Right lung (tissue), 10 donors: ENCODE measurements at places on chromosomes 16 and 17.

DNA sequence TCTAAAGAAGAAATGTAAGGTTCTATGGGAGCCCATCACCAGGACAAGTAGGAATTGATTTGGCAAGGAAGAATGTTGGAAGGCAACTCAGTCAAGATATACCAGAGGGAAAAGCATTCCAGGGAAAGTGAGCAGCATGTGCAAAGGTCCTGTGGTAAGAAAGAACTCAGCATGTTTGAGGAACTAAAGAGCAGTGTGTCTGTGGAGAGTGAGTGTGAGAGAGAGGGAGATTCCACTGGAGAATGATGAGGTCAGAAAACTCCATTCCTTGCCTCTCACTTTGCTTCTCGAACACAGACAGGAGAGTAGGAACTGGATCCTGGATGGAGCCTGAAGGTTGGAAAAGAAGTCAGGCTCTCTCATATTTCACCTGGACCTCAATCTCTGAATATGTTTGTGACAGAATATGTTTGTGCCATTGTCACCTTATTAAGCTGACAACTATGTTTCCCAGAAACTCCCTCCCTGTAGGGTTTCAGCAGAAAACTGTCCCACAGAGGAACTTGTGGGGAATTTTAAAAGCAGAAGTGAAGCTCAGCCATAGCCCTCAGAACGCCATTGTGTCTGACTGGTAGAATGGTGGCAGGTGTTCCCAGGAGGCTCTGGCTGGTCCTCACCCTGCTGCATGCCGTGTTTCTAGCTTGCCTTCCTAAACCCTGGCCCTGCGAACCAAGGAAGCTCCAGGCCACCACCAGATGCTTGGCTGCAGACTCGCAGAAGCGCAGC, 382.4 kb upstream of the XYLT1 start:
- DNase-seq = no peak

GRCh38 chr16:15618392-15618791, 24.6 kb downstream of the MARF1 start:
- no peak for DNase-seq

DNA sequence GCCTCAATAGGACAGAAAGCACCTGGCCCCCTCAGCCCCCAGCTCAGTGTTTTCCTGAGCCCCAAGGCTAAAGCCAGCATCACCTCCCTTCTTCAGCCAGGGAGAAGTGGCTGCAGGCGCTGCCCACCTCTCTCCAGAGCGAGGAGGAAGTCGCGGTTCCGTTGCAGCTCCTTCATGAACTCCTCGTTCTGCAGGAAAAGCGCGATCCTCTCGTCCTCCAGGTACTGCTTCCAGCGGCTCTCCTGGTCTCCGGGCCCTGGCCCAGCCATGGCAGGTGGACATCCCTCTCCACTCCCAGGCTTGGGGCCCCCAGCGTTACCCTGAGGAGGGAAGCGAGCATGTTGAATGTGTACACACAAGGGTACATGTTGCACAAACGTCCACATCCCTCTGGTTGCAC, 22.7 kb upstream of the MRPS23 start:
- no peak for DNase-seq

DNA sequence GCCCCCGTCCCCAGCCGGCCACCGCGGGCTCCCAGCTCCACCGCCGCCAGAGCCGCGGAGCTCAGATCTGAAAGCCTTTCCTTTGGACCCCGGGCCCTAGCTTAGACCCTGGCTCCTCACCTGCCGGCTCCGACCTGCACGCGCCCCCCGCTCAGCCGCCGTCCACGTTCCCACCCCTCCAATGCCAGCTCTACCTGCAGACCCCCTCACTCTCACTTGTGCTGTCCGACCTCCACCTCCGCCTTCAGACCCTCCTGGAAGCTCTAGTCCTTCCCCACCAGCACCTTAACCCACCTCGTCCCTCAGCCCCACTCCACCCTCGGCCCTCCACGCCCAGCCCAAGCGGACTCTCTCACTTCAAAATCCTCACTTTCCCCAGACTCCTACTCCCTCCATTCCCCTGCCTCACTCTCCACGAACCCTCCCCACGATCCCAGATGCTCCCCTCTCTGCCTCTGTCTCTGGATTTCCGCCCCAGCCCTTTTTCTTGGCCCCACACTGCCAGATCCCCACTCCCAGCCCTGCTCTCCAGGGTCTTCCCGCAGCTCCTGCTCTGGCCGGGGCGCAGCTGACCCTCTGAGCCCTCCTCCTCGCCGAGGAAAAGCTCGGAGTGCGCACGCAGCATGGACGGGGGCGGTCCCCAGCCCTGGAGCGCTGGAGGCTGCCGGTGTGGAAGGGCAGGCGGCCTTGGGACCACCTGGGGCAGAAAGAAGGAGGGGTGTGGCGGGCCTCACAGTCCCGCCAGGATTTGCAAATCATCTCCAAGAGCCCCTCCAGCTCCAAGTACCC, at the start of gene TMEM114:
Gene TMEM114, minus strand, starts transcription at position 612 of the 789 bp plus-strand sequence. CDS start 673 bp downstream, outside the sequence.
- DNase-seq = no peak

DNA sequence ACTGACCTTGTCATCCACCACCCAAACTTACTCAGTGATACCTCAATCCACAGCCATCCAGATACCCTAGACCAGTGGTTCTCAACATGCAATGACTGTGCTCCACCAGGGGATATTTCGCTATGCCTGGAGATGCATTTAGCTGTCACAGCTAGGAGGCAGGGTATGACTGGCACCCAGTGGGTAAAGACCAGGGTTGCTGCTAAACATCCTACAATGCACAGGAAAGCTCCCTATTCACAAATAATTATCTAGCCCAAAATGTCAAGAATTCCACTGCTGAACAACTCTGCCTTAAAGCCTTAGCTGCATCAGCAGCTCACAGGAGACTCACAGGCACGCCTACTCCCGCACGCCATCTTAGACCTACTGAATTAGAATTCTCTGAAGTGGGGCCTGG, 212.6 kb downstream of the GRIN2A start:
- no peak for DNase-seq

DNA sequence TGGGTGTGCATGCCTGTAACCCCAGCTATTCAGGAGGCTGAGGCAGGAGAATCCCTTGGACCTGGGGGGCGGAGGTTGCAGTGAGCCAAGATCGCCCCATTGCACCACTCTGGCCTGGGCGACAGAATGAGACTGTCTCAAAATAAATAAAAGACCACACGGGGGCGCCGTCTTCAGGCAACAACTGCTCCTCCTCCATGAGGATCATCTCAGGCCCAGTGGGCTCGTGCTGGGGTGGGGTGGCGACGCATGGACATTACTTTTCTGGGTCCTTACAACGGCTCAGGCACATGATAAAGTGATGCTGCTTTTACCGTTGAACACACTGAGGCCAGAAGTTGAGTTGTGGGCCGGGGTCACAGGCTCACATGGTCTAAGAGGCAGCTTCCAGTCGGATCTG, 56.2 kb downstream of the PRMT7 start:
- DNase-seq = no peak

GRCh38 chr17:17993366-17993765, 20.7 kb downstream of the DRC3 start:
- DNase-seq = no peak

GRCh38 chr17:2634361-2634960, 41.0 kb downstream of the PAFAH1B1 start:
- no peak for DNase-seq

GRCh38 chr17:43312011-43312410, 78.2 kb upstream of the RNU2-1 start:
- no peak for DNase-seq

- no peak for DNase-seq
These were observed 18.7 kb upstream of the GSE1 start for GRCh38 chr16:85594273-85594977.

DNA sequence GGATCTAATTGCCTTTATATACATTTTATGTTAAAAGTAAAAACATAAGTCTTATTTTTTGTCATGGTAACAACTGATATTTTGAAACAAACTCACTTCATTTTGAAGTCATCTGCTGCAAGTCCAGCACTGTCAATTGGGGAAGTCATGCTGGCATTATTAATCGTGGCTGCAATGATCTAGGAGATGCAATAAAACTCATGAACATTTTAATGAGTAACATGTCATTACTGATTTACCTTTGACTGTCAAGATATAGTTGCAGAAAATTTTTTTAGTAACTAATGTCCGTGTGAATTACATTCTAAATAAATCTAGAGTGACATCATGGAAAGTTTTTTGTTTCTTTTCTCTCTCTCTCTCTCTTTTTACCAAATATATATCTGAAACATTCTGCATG, 17.3 kb upstream of the KRT24 start:
- no peak for DNase-seq

- no peak for DNase-seq
These were observed 622 bp upstream of the KRT28 start for GRCh38 chr17:40800381-40800780.

- DNase-seq = no peak
These were observed 24.7 kb downstream of the AXIN2 start for GRCh38 chr17:65536573-65537342.

DNA sequence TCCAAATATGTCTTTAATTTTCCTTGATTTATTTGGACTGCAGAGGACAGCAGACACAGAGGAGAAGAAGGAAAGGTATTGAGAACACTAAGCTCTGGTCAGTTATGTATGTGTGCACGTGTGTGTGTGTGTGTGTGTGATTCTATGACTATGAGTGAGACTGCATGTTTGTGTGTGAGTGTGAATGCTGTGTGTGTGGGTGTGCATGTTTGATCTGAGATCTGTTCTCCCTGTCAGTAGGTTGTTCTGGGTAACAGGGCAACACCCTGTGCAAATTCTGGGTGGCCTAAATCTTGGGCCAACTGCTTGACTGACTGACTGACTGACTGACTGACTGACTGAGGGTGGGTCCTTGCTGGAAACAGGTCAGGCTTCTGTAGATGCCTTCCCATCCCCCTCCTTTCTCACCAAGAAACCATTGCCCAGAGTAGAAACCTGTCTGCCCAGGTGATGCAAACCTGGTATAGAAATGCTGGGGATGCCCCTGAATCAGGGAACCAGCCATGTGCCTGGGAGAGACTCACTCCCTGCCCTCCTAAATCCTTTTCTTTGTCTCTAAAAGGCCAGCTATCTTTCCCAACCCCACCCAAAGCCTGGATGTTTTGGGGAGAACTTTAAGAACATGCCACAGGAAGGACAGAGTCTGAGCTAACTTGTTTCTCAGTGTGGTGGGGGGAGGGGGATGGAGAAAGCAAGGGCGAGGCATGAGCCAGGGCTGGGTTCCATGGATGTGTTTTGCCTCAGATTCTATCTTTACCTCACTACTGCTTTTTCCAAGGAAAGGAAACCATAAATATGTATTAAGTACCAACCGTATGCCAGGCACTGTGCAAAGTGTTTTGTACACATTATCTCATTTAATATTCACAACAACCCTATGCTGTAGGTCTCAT, 4.5 kb upstream of the NR1D1 start:
- DNase-seq = no peak

- no peak for DNase-seq
These were observed 13.4 kb downstream of the PGS1 start for GRCh38 chr17:78391843-78392242.

DNA sequence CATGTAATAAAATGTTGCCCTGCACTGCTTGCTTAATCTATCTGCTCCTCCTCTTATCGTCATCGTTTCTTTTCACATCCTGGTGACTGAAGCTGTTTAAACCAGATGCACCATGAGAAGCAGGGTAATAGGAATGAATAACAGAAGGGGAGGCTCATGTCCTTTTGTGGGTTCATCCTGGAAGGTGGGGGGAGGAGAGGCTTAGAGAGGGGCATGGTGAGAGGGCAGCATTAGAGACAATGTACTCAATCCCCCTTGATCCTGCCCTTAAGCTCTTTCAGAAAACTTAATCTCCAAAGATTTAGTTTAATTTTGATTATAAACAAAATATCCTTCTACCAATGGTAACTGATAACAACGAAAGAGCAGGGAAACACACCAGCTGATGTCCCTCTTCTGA, 248.5 kb downstream of the CA10 start:
- DNase-seq = no peak

DNA sequence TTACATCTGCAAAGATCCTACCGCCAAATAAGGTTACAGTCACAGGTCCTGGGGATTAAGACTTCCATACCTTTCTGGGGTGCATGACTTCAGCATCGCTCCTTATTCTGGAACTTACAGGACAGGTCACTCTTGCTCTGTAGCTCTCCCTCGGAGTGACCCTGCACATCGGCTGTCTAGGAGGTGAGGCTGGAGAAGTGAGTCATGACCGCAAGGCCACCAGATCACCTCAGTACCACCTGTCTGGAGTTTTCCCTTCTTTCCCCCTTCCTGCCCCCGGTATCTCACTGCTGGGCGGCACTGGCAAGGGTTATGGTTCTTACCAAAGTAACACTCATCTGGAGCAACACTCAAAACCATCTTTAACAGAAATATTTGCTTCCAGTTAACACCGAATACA, 374.8 kb downstream of the SLC39A11 start:
- DNase-seq = no peak

- no peak for DNase-seq
These were observed 19.9 kb upstream of the MMD start for GRCh38 chr17:55441544-55441943.

DNA sequence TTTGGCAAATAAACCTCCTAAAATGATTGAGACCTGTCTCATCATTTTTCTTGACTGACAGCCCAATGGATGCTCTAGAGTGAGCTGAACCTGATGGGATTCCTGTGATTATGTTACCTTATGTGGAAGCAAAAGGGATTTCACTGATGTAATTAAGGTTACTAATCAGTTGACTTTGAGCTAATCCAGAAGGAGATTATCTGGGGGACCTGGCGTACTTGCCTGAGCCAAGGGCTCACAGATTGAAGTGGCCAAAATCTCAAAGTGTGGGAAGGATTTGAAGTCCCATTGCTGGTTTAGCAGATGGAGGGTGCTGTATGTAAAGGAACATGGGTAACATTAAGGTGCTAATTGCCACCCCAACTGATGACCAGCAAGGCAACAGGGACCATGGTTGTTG, 214.0 kb downstream of the CPPED1 start:
- no peak for DNase-seq

DNA sequence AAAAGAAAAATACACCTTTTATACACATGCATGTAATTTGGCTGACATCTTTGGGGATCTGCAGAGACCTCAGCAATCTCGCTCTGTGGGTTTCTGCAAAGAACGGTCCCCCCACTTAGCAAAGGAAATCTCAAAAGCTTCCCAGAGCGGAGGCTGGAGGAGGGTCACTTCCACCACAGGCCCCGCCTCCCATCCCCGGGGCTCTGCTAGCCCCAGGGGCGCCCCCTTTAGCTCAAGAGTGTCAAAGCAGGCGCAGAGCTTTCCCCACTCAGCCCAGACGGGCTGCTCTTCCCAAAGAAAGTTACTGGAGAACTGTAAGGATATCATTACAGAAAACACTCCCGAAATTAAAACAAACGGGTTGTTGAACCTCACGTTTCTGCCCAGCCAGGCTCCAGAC, 11.4 kb downstream of the SLC13A5 start:
- no peak for DNase-seq

DNA sequence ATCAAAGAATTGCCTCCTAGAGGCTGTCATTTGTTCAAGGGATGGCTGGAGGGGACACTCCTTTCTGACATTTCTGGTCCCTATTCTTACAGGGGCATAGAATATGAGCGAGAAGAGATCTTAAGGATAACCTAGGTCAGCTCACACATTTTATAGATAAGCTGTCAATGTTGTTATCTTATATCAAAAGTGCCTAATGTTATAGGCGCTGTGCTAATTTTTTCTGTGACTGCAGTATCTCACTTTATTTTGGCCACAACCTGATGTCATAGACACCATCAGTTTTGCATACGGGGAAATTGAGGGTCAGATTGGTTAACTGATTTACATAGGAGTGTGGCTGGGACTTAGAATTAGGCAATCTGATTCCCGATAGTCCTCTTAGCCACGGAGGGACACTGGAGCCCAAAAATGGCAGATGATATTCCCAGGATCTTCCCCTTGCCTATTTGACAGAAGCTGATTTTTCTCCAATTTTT, 1.2 kb downstream of the CPD start:
- no peak for DNase-seq

- no peak for DNase-seq
These were observed 35.8 kb downstream of the MPRIP start for GRCh38 chr17:17077861-17078732.
